Hair follicular keratinocyte (primary cell): ENCODE measurements at places on chromosomes 6 and 20. TPM values are rescaled to one million over a fixed set of nuclear protein-coding genes. Genes with fewer than 3 reads are reported as not detected.

The GNAS-AS1 gene
- 0.62 and 1.6 TPM in 2 replicates for total RNA-seq

The HBS1L gene
- 76.8 and 105 TPM in 2 replicates for total RNA-seq

The COL9A3 gene
- 6.2 and 6.9 TPM in 2 replicates for total RNA-seq

The DEFB123 gene
- total RNA-seq = not detected in 2 replicates

The REPS1 gene
- total RNA-seq = 31.7 and 35.0 TPM in 2 replicates

The ZNF391 gene
- 1.2 and 2.5 TPM in 2 replicates for total RNA-seq

The CLIC5 gene
- not detected in 2 replicates for total RNA-seq

The PGBD1 gene
- 3.5 and 3.9 TPM in 2 replicates for total RNA-seq

The ASIP gene
- total RNA-seq = not detected in 2 replicates

The WFDC8 gene
- total RNA-seq = not detected in 2 replicates

The HECA gene
- total RNA-seq = 12.1 and 17.3 TPM in 2 replicates

The HCRTR2 gene
- total RNA-seq = not detected in 2 replicates

The ZDHHC14 gene
- 4.3 and 7.7 TPM in 2 replicates for total RNA-seq

The HLA-G gene
- total RNA-seq = 0.23 TPM in 1 of 2 replicates, not detected in the other

The EIF2S2 gene
- total RNA-seq = 138 and 141 TPM in 2 replicates

The TMC2 gene
- total RNA-seq = not detected in 2 replicates
